ENCODE measurements at places on chromosomes 4 and X. TPM values are rescaled to one million over a fixed set of nuclear protein-coding genes. Genes with fewer than 3 reads are reported as not detected.

The TBC1D1 gene
- 63.7 TPM for total RNA-seq

The TRIM2 gene
- 192 TPM for total RNA-seq

The C4orf51 gene
- total RNA-seq: not detected

The BEND2 gene
- total RNA-seq: 0.27 TPM

The FGF13 gene
- total RNA-seq: 42.1 TPM

The KDR gene
- 211 TPM for total RNA-seq

The KIT gene
- total RNA-seq: 87.7 TPM

The MAGEC3 gene
- total RNA-seq: not detected

The NXF2 gene
- not detected for total RNA-seq

The RASSF6 gene
- total RNA-seq: 4.2 TPM

The COL25A1 gene
- 65.3 TPM for total RNA-seq

The MAGEB10 gene
- not detected for total RNA-seq

The CFP gene
- total RNA-seq: 5.2 TPM

The MCTS1 gene
- 31.2 TPM for total RNA-seq

The USP17L12 gene
- total RNA-seq: not detected

The SLC10A6 gene
- 0.99 TPM for total RNA-seq

The PCSK1N gene
- total RNA-seq: 46.4 TPM

The MID1 gene
- total RNA-seq: 70.7 TPM

The HSD17B13 gene
- total RNA-seq: 0.27 TPM

The NUDT10 gene
- total RNA-seq: 13.7 TPM

The MAMLD1 gene
- total RNA-seq: 5.6 TPM

The XAGE2 gene
- total RNA-seq: not detected

The TMEM271 gene
- total RNA-seq: 1.3 TPM

The CXCL5 gene
- total RNA-seq: 0.44 TPM

The RWDD4 gene
- 27.8 TPM for total RNA-seq

The LDB2 gene
- 108 TPM for total RNA-seq

The RAB41 gene
- not detected for total RNA-seq

The SPATA4 gene
- 0.93 TPM for total RNA-seq

The CABS1 gene
- total RNA-seq: not detected

The RHOXF1 gene
- total RNA-seq: not detected

The DSPP gene
- total RNA-seq: 0.05 TPM

The SLITRK4 gene
- total RNA-seq: 16.2 TPM

The ZDHHC15 gene
- 8.0 TPM for total RNA-seq

The NEK1 gene
- total RNA-seq: 28.9 TPM

The TET2 gene
- 42.1 TPM for total RNA-seq

The TRIML2 gene
- total RNA-seq: not detected

The ODAM gene
- total RNA-seq: not detected

The HSFX3 gene
- not detected for total RNA-seq

The PITX2 gene
- total RNA-seq: 63.2 TPM

The NRK gene
- 40.8 TPM for total RNA-seq

The MND1 gene
- total RNA-seq: 4.0 TPM

The UGT2B15 gene
- not detected for total RNA-seq

The EGFL6 gene
- total RNA-seq: 75.3 TPM

The NFKB1 gene
- total RNA-seq: 30.0 TPM

The PAK3 gene
- total RNA-seq: 31.3 TPM

The DRD5 gene
- 1.4 TPM for total RNA-seq

All from camera-type eye (tissue), 1 donor.